Neural progenitor cell (in vitro differentiated cells): ENCODE measurements at places on chromosomes 6 and 20.

- no peak overlapping the region for H3K4me3 ChIP-seq
- H3K27me3 ChIP-seq = no peaks in the 10 kb centered on the region
- peaks cover 35% of the 10 kb centered on the region for H3K36me3 ChIP-seq
- no peaks in the 10 kb centered on the region for H3K4me1 ChIP-seq
- no peak for DNase-seq
These were observed 38.9 kb downstream of the CSNK2A1 start for GRCh38 chr20:504632-505075.

DNA sequence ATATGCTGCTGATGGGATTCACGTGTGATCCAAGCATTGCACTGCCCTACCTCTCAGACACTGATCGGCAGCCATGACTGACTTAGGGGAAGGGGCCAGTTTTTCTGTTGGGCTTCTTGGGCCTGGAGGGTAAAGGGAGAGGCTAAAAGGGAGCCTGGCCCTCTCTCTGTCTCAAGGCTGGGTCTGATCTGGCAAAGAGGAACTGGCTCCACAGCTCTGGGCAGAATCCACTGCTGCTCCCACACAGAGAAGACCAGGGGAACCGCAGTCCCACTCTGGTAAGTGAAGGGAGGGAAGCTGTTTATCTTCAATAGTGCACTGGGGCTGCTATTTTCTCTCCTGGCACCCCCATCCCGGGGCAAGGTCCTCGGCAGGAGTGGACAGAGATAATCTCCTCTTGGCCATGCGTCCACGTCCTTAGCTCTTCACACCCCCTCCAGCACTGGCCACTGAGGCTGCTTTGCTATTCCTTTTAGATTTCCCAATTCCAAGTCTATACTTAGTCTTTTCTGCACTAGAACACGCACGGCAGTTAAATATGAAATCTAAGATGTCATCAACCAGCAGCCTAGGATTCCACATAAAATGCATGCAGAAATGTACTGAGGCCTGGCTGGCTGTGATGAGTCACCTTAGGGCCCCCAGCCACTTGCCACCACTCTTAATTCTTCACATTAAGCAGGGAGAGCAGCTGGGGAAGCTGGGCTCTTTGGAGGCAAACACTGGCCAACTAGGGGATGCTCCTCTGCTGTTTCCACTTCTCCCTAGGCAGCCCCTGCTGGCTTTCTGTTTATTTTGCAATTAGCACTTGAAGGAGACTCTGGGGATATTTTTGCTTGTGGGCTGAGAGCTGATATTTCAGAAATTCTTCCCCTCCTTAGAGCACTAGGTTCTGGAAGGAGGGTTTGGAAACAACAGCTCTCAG is 87.8 kb upstream of the ARMC2 start:
- H3K4me1 ChIP-seq = no peaks in the 10 kb centered on the region
- no peak for DNase-seq
- H3K27ac ChIP-seq = no peak overlapping the region
- peaks cover 33% of the 10 kb centered on the region for H3K27me3 ChIP-seq
- no peak overlapping the region for H3K4me3 ChIP-seq
- H3K36me3 ChIP-seq = no peaks in the 10 kb centered on the region

- H3K4me3 ChIP-seq = no peak overlapping the region
- DNase-seq = no peak
- H3K36me3 ChIP-seq = no peaks in the 10 kb centered on the region
- H3K27ac ChIP-seq = no peak overlapping the region
These were observed 721.1 kb downstream of the TENT5A start for GRCh38 chr6:81031416-81031815.

DNA sequence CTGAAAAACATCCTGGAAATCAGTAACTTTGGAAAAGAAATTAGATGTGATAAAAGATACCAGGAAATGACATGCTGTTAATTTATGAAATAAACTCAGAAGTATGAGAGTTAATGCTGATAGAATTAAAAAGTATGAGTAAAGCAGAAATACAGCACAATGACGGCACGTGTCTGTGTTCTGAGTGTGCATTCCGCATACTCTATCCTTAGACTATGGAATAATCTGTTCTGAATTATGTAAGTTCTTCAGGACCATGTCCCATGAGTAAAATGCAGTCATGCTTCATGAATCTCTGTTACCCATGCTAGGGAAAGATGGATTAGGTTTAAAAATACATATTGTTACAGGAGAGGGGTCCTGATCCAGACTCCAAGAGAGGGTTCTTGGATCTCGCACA is 21.7 kb downstream of the HECA start:
- no peak overlapping the region for H3K27ac ChIP-seq
- no peak for DNase-seq
- H3K27me3 ChIP-seq = no peaks in the 10 kb centered on the region
- H3K36me3 ChIP-seq = no peaks in the 10 kb centered on the region
- H3K4me1 ChIP-seq = peaks cover 14% of the 10 kb centered on the region

- H3K27ac ChIP-seq = no peak overlapping the region
- H3K4me1 ChIP-seq = no peaks in the 10 kb centered on the region
- no peaks in the 10 kb centered on the region for H3K36me3 ChIP-seq
- no peak for DNase-seq
- no peak overlapping the region for H3K4me3 ChIP-seq
These were observed 131.1 kb downstream of the LRRC1 start for GRCh38 chr6:53925891-53926290.

DNA sequence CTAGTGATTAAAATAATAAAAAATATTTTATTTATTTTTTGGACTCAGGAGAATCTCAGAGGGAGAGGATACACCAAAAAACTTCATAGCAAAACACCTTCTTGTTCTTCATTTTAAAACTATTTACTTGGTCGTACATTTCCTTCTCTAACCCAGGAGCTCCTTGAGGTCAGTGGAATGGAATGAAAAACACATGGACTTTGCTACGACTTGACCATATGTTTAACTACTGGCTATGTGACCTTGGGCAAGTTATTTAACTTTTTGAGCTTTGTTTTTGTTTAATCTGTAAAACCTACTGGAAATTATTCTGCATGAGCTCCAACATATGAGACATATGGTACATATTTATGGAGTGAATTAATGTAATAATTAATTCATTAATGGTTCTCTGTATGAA is 1005.5 kb upstream of the CITED2 start:
- no peaks in the 10 kb centered on the region for H3K4me1 ChIP-seq
- H3K27me3 ChIP-seq = no peaks in the 10 kb centered on the region
- no peak for DNase-seq
- H3K4me3 ChIP-seq = no peak overlapping the region
